ENCODE measurements at places on chromosomes 2 and 18.

GRCh38 chr2:229575569-229576315, 138.6 kb downstream of the DNER start:
- DNase-seq = no peak

- no peak for DNase-seq
These were observed 102.7 kb upstream of the ARHGAP15 start for GRCh38 chr2:143026411-143027054.

DNA sequence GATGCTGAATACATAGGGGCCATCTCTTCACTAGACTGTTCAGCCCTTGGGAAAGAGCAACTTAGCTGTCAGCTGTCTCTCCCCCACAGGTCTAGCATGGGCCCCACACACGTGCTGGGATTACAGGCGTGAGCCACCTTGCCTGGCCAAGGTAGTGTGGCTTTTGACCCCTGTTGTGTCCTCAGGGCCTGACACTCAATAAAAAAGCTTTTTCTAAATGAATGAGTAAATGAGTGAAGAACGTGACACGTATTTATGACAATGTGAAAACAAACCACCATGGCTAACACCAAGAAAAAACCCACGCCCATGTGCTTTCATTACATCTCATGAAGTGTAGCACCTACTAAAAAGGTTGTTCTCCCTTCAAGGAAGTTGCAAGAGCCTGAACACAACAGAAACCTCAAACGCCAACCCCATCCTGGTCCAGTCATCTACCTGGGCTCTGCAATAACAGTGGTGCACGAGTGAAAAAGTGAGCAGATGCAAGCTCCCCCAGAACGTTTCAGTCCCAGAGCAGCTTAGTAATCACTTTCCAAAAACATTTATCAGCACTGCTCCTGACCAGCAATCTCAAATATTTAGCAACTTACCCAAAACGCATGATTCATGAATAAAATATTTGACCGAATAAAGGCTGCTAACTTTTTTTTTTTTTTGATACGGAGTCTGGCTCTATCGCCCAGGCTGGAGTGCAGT, 3.4 kb downstream of the WDFY1 start:
- DNase-seq = no peak

DNA sequence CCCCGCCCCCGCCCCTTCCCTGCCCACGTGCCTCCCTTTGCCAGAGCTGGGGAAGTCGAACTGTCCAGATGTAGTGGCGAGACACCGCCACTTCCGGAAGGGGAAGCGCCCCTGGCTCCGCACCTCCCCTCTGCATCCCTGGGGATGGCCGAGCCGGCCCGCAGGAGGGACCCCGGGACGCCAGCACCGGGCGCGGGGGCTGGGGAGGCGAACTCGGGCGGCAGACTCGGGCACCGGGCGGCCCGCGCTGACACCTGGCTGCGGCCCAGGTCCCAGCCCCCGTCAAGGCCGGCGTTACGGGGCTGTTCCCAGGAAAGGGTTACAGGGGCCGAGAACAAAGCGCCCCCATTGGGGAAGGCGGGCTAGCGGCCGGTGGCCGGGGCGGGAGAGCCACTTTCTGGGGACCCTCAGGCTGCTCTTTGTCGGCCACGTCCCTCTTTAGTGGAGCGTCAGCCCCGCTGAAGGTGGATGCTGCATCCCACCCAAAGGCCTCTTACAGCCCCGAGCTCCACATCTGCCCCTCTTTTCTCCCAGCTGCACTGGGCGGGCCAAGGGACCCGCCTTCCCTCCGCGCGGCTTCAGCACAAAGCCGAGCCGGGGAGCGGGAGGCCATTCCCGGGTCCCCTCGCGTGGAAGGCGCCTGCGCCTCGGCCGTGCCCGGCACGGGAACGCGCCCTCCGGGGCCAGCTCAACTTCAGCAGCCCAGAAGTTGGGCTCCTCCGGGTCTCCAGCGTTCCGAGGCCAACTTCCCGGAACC, 1.3 kb downstream of the SDC1 start:
- DNase-seq = peak; percentile 40

DNA sequence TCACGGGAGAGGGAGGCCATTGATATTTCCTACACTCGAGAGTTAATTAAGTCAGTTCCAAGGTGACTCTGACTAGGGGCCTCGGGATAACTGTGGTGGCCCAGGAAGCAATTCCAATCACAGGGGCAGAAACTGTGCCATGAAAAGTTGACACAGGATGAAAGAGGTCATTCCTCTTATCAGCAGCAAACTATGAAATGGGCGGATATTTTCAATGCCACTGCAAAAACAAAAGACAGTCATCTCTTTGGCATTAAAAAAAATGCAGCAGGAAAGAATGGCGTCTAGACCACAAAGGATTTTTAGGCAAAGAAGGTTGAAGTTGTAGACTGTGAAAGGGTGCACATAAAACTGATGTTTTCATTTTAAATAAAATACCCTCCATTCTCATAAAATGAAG, 50.0 kb downstream of the TGIF1 start:
- DNase-seq = no peak

- no peak for DNase-seq
These were observed 73.1 kb downstream of the MYCN start for GRCh38 chr2:16013359-16013911.

DNA sequence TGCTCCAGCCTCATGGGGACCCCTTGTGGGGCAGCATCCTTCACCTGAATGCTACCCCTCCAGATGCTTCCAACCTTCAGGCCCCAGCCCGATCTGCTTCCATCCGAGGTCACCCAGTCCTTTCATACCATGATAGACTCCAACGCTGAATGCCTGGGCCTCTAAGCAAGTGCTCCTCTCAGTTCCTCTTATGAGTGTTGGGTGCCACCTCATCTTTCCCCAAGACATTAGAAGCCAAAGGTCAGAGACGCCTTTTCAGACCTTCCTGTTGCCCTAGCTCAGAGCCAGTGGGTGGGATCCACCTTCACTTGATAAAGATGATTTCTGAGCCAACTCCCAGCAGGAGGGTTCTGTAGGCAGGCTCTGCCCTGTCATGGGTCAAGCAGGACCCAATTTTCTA, 174.5 kb upstream of the MGAT5 start:
- DNase-seq = no peak

All from NCI-H2081 (cell line).